ENCODE measurements at places on chromosomes 3 and 15. TPM values are rescaled to one million over a fixed set of nuclear protein-coding genes. Genes with fewer than 3 reads are reported as not detected.
A peak's percentile ranks its signal among the peaks of the same experiment; 100 is the strongest.

Gene GPR149
- total RNA-seq, result not detected

Gene CASR
- not detected for total RNA-seq

Gene GOLGA8G
- not detected for total RNA-seq

Gene GUCA1C
- total RNA-seq, result not detected

DNA sequence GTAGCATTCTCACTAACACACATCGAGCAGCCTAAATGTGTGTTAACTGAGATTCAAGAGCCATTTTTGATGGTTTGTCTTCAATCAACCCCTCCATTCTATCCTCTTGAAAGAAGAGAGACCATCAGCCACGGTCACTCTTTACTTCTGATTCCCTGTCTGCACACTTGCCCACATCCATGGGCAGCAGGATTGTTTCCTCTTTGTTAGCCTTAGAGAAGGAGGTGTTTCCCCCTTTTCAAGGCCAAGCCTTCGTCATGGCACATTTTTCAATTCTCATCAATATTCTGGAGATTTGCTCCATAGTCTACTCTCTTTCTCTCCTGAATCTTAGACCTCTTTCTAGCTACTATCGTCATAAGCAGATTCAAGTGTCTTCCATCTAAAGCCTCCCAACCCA is 522.4 kb upstream of the NAALADL2 start:
- DNase-seq, result no peak

GRCh38 chr15:90160781-90161727 is 40.1 kb upstream of the SEMA4B start:
- DNase-seq, result no peak

DNA sequence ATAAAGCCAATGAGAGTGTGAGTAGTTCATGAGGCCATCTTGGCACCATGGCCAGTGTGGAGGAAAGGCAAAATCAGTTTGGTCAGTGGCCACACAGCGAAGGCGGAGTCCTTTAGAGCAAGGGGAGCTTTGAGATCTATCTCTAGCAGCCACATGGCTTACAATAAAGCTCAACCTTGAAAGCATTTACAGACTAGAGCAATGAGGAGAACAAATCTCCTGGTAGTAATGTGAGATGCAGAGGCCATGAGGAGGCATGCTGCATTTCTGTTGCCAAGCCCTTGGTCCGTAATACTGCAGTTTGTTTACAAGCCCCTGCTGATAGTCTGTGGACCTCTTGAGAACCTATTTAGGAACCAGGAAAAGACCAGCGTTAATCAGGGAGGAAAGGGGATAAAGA is 381.5 kb upstream of the C2CD4B start:
- DNase-seq, result no peak

DNA sequence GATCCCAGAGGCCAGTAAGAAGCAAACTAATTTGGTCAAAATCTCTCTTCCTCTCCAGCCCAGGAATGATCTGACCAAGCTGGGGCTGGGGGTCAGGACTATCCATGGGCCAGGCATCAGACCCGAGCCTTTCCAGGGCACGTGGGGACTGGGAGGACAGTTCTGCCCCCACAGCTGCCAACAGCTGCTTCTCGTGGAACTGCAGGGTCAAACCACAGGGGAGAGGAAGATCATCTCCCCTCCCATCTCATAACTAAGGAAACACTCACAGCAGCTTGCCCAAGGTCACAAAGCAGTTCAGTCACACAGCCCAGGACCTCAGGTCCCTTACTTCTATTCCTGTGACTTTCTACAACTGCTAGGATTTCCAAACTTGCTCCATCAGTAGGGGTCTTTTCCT is 47.1 kb downstream of the DAPK2 start:
- peak; percentile 29 for DNase-seq

GRCh38 chr15:31221936-31222515 is 104.6 kb upstream of the KLF13 start:
- no peak for DNase-seq

DNA sequence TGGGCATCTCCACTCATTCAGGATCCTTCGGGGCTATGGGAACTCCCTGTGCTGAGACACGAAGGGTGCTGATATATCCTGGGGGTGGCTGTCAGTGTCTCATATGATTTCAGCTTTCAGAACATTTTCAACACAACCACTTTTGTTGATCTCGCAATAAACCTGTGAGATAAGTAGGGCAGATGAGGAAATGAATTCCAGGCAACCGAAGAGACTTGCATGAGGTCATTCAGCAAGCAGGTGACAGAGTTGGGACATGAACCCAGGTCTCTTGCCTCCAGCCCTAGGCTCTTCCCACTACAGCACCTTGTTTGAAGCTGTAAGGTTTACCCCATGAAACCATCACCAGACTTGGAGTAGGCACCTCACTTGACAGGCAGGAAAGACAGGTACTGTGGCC is 16.6 kb downstream of the DUOX1 start:
- peak; percentile 4 for DNase-seq

GRCh38 chr15:74775132-74775562 is 6.7 kb upstream of the CSK start:
- no peak for DNase-seq

DNA sequence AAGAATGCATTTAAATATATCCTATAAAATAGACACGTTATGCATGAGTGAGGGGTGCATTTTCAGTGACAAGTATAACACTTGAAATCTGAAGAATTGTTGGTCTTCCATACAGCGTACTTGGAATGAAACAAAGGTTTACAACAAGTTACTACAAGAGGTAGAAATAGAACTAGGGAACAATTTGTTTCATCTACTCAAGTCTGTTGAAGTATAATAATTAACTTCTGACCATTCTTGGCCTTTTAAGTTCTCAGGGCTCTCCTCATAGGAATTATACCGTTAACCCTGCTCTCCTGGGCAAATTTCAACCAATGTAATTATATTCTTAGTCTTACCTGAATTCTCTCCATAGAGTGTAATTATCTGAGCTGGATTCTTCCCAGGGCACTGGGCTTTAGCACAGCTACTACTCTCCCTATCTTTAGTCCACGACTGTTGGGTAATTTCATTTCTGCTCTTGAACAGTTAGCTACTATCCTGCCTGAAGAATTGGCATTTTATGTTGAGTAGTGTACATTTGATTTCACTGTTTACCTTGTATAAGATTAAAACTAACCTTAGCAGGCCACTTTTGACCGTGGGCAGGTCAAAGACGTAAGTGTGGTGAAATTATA is 100.6 kb downstream of the UBE2E2 start:
- peak; percentile 8 for DNase-seq

DNA sequence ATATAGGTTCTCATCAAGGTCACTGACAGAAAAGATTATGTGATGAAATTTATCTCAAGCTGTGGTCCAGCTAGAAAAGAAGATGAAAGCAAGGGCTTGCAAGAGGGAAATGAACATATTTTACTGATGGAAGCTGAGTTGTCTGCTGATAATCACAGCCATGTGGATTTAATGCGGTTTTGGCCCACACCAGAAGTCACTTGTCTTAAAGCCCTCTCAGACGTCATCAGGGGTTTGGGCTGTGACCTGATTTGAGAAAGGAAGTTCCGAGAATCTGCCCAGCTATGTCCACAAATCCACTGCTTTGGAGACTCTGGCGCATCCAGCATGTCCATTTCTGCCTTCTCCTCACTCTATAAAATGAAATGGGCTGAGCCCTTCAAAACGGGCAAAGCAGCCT is 278.4 kb downstream of the SUCLG2 start:
- DNase-seq, result peak; percentile 86

Measured in fibroblast of villous mesenchyme (primary cell).